ENCODE measurements at places on chromosomes 11 and 22.
A peak's percentile ranks its signal among the peaks of the same experiment; 100 is the strongest.

DNA sequence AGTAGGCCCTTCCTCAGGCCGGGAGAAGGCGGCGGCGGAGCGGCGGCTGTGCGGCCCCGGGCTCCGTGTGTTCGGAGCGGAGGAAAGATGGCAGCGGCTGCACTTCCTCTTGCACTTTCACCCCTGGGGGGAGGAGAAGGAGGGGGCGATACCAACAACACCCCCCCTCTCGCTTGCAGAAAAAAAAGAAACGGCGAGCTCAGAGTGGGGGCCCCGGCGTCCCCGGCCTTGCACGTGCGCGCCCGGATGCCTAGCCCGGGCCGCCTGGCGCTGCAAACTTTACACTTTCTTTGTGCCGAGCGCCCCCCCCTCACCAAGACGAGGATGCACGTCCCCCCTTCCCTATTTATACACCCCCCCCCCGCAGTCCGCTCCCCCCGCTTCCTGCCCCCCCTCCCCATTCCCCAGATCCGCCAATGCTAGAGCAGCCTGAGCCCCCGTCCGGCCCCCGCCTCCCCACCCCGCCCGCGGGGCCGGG, at the start of gene PATZ1:
Gene PATZ1 (minus strand): TSS at position 92 of the 478 bp plus-strand sequence. CDS start 744 bp downstream, outside the sequence.
- peak; percentile 13 for DNase-seq

GRCh38 chr11:111206472-111206871, 39.1 kb upstream of the POU2AF2 start:
- DNase-seq: no peak

DNA sequence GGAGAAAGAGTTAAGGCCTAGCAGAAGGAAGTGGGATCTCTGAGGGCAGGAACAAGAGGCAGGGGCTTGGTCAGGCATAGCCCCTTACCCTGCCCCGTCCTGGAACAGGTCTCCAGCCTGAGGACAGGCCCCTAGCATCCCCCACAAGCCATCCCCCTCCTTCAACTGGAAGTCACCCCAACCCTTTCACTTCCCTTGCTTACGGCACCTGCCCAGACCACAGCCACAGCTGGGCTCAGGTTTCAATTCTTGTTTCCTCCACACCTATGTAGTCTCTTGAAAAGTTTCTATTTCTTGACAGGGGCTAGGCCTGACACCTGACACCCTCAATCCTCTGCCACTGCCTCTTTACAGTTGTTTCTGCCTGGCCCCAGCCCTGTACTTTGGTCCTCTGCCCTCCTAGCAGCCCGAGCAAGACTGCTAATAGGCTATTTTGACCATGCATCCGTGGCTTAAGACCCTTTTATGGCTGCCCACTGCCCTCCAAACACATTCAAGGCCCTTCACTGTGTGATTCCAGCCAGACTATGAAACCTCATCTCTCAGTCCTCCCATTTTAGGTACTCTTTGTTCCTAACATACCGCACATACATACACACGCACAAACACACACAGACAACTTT, 10.9 kb upstream of the FCHSD2 start:
- no peak for DNase-seq

DNA sequence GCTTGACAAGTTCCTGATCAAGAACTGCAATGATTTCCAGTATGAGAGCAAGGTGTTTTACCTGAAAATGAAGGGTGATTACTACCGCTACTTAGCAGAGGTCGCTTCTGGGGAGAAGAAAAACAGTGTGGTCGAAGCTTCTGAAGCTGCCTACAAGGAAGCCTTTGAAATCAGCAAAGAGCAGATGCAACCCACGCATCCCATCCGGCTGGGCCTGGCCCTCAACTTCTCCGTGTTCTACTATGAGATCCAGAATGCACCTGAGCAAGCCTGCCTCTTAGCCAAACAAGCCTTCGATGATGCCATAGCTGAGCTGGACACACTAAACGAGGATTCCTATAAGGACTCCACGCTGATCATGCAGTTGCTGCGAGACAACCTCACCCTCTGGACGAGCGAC, 12.0 kb downstream of the YWHAH start:
- DNase-seq: no peak

- DNase-seq: no peak
These were observed 193.3 kb downstream of the TRPC6 start for GRCh38 chr11:101390539-101390938.

DNA sequence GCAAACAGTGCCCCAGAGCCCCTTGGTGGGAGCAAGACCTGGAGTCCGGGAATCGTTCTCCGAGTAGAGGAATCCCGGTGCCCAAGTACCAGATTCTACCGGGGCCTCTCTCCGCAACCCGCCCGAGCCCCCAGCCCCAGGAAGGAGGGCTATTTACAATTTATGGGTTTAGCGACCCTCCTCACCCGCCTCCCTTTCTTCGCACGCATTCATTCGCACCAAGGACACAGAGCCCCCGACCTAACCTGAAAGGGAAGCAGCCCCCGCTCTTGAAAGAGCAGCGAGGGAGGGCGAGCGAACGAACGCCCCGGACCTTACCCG, 628 bp downstream of the LRP4 start:
- no peak for DNase-seq
